Stimulated activated CD4-positive, alpha-beta T cell treated with anti-CD3 and anti-CD28 coated beads, Interleukin-2, amount 100 ng/mL, for 24 hours (primary cell): ENCODE measurements at places on chromosomes 16 and 17.

DNA sequence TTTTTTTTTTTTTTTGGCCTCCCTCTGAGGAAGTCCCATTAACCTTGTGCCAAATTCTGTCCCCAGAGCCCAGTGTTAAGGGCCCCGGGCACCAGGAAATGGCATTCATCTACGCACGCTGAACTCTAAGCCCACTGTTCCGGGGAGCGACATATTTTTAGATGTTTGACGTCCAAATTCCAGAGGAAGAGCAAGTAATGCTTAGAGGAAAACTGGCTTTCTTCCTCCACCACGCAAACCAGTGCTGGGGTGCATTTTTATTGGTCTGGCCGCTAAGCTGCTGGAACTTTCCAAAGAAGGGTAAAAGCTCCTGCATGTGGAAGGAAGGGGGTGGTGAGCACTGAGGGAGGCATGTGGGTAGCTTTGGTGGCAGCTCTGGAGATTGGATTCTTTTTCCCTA lies 8.3 kb downstream of the WFDC1 start:
- no peak for DNase-seq

DNA sequence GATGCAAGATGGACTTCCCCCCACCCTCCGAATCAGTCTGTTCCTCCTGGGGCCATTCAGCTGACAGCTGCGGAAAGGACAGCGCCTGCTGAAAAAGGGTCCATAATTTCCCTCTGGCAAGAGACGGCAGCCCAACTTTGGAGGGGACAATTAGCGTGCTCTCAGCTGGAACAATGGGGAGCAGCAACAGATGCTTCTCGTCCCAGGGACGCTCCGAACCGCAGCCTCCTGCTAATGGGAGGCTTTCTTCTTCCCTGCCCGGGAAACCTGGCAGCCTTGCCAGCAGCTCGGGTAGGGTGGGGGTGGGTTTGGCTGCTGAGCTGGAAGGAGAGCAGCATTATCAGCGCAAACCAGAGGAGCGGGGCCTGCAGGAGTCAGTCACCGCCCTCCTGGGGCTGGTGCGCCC lies 500.0 kb upstream of the SALL1 start:
- DNase-seq: no peak

DNA sequence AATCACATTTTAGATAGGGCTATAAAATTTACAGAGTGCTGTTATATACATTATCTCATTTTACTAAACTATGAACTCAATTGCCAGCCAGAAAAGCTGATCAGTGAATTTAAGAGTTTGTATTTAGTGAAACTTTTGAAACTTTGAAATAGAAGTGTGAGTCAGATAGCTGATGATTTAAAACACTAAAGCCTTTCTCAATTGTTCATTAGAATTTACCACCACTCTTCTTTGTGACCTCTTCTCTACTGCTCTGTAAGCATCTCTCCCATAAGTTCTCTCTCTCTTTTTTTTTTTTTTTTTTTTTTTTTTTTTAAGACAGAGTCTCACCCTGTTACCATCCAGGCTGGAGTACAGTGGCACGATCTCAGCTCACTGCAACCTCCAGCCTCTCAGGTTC lies 43.7 kb downstream of the GOSR1 start:
- DNase-seq: no peak

DNA sequence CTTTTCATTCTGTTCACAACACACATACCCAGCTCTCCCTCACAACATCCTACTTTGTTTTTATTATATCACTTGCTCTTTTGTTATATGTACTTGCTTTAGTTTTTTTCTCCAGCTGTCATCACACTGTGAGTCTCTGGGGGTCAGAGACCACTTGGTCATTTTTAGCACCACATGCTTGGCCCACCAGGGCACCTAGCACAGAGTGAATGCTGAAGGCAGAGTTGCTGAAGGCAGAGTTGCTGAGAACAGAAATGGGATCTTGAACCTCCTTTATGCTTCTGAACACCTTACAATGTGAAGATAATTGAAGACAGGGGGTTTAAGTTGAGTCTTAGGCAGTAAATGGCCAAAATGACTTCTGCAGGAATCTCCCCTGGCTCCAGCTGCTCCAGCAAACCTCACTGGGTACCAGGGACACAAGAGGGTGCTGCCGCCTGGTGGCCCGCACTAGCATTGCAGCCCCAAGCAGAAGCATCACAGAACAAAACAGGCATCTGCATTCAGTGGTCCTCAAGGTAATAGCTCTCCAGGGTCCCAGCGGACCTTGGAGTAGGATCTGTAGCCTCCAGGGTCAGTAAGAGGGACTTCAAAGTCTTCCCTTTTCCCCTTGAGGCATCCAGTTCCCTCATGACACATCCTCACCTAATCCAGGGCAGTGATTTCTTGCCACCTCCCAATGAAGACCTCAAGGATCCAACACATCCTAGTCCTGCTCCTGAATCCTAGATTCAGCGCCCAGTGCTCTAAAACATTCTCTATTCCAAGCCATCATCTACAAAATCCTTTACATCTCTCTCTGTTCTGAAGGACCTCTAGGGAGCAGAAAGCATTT lies 1972.6 kb downstream of the TP53TG3F start:
- no peak for DNase-seq

GRCh38 chr17:78329263-78330059 lies 30.4 kb downstream of the SOCS3 start:
- peak; percentile 36 for DNase-seq

DNA sequence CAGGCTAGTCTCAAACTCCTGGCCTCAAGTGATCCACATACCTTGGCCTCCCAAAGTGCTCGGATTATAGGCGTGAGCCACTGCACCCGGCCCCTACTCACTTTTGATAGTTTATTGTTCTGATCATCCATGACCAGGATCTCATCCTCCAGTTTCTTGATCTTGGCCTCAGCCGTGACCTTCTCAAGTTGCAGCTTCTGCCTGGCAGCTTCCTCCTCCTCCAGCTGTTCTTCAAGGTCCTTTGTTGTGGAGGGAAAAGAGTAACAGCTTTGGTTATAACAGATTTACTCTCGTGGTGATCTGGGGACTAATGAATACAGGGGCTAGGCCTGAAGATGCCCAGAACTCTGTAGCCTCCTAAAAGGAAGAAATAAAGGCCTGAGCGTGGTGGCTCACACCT lies 89.9 kb downstream of the NDE1 start:
- DNase-seq: no peak

GRCh38 chr17:39196241-39196807 lies 1.1 kb downstream of the CACNB1 start:
- DNase-seq: no peak

GRCh38 chr16:56413381-56413780 lies 12.0 kb downstream of the AMFR start:
- no peak for DNase-seq

DNA sequence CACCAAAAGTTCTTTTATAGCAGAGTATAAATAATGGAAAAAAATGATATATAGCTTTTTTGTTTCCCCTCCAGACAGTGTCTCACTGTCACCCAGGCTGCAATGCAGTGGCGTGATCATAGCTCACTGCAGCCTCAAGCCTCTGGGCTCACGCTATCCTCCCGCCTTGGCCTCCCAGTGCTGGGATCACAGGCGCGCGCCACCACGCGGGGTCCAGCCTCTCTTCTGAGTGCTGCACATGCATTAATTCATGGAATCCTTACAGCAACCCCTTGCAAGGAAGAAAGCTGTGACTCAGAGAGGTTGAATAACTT lies 18.0 kb upstream of the ZNF629 start:
- no peak for DNase-seq

GRCh38 chr16:11534262-11534661 lies 52.5 kb downstream of the LITAF start:
- no peak for DNase-seq

DNA sequence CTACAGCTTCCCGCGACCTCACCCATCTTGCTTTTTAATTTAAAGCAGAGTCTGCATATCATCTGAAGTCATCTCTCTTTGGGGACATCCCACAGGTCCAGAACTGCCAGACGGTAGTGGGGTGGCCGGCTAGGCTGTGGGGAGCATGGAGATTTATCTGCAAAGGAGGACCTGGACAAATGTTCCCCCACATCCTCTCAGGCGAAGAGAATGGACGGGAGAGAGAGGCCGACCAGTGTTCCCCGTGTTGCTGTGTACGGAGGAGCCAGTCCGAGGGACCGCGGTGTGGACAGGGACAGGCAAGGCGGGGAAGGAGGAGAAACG lies 665 bp upstream of the MT1M start:
- DNase-seq: no peak

- peak; percentile 35 for DNase-seq
Observed at GRCh38 chr17:413016-413350, 60.4 kb upstream of the RPH3AL start.

GRCh38 chr17:55416470-55417052 lies 5.1 kb downstream of the MMD start:
- no peak for DNase-seq

- no peak for DNase-seq
Observed at GRCh38 chr16:68936736-68937631, 93.7 kb downstream of the TANGO6 start.

- no peak for DNase-seq
Observed at GRCh38 chr17:1533661-1534325, 17.4 kb upstream of the INPP5K start.

DNA sequence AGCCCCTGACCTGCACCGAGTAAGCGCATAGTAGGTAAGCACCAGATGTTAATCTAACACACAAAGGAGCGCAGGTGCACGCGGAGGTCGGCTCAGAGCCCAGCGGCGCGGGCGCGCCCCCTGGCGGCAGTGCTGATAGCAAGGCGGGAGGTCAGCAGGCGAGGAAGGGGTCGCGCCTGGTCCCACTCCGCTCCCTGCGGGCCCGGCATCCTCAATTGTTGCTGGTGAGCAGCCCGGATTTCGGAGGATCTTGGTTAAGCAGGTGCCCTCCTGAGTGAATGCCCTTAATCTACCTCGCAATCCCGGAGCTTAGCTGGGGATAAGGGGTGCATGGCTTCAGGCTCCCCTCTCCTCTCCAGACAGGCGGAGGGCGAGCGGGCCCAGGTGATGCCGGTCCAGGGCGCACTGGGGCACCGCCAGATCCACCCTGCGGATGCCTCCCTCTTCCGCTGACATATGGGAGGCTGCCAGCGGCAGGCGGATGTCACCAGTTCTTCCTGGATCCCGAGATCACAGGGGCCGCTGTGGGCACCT lies 4.0 kb upstream of the WNT3 start:
- peak; percentile 64 for DNase-seq

DNA sequence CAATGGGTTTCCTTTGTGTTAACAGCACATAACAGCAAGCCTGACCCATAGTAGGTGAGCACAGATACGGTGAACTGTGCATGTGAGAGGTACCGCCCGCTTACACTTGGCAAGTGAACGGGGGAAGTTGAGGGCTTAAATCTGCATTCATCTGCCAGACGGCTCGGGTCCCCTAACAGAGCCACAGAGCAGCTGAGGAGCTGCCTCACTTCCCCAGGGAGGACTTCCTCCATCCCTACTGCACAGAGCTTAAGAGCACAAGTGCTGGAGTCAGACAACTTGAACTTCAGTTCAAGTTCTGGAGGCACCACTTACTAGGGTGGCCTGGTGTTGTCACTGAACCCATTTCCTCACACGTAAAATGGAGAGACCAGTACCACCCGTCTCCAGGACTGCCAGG lies 13.4 kb downstream of the RAB5C start:
- DNase-seq: no peak

DNA sequence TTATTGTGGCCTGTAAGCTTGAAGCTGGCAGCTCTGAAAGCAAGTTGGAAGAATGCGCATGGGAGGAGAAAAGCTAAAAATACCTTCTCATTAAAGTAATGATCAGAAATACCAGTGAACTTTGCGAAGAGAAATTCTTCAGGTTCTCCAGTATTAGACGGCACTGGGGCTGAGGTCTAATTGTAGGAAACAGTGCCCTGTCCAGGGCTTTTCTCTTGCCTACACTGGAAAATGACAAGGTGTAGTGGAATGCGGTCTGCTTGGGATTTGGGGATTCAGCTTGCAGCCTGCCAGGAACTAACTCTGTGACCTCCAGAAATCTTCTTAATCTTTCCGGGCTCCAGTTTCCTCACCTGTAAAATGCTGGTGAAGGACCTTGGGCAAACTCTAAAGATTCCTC lies 53.3 kb upstream of the KCNJ16 start:
- DNase-seq: no peak

- no peak for DNase-seq
Observed at GRCh38 chr16:78461496-78462287, 362.2 kb downstream of the WWOX start.

GRCh38 chr16:51524555-51525373 lies 373.7 kb upstream of the SALL1 start:
- no peak for DNase-seq

DNA sequence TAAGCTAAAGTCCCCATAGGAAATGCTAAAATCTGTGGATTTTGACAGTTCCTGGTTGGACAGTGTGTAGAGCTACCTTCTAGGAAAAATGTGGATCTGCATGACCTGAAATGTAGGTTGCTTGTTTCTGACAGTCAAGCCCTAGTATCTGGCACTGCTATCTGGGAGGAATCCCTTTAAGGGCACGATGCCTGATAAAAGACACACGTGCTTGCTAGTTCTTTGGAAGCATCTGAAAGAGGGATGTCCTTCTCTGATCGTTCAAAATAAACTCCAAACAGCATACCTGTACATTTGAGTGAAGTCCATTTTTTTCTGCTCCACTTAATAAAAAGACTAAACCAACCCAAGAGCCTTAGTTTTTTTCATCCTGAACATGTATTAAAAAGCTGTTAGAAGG lies 101.3 kb downstream of the CDK5R1 start:
- DNase-seq: no peak

DNA sequence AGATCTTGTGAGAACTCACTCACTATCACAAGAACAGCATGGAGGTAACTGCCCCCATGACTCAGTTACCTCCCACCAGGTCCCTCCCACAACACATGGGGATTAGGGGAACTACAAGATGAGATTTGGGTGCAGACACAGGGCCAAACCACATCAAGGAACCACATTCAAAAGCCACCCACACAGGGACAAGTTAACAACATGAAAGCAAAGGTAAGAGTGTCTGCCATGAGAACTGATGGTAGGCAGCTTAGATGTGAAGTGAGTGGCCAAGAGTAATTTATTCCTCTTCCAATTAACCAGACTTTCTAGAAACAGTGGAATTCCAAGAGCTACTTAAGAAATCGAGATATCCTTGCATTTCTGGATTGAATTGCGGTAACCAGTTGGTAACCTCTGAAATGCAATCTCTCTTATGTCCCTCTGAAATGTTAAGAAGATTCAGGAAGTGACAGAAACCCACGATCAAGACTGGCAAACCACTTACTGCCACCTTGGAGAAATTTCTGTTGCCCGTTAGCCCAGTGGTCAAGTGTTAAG lies 167.4 kb upstream of the CACNG5 start:
- DNase-seq: peak; percentile 70

- no peak for DNase-seq
Observed at GRCh38 chr16:22123759-22124490, 31.6 kb downstream of the VWA3A start.

- DNase-seq: no peak
Observed at GRCh38 chr17:48569674-48570324, 8.4 kb downstream of the HOXB4 start.
